ENCODE measurements at places on chromosomes 11 and 22. TPM values are rescaled to one million over a fixed set of nuclear protein-coding genes. Genes with fewer than 3 reads are reported as not detected.
A peak's percentile ranks its signal among the peaks of the same experiment; 100 is the strongest.

Gene KLHL35
- total RNA-seq: not detected

Gene MS4A6E
- not detected for total RNA-seq

DNA sequence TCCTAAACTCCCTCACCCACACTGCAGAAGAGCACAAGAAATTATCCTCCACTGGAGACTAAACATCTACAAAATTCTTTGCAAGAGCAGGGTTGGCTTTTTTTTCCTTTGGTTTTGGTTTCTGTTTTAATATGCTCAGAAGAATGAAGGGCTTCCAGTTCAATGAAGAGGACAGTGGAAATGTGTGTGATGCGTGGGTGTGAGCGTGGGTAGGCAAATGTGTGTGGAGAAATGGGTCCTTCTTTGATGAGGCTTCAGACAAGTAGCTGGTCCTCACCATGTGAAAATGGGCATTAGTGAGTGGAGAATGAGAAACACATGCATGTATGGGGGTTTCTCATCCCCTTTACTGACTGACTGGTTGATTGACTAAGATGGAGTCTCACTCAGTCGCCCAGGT lies 263.3 kb upstream of the SYN3 start:
- H3K36me3 ChIP-seq: no peaks in the 10 kb centered on the region
- DNase-seq: no peak
- no peaks in the 10 kb centered on the region for H3K27me3 ChIP-seq
- no peak overlapping the region for H3K4me3 ChIP-seq

- H3K27me3 ChIP-seq: no peaks in the 10 kb centered on the region
- no peaks in the 10 kb centered on the region for H3K4me1 ChIP-seq
- no peak for DNase-seq
- H3K4me3 ChIP-seq: no peak overlapping the region
- H3K36me3 ChIP-seq: no peaks in the 10 kb centered on the region
These were observed 17.5 kb downstream of the OR9G1 start for GRCh38 chr11:56716379-56716854.

DNA sequence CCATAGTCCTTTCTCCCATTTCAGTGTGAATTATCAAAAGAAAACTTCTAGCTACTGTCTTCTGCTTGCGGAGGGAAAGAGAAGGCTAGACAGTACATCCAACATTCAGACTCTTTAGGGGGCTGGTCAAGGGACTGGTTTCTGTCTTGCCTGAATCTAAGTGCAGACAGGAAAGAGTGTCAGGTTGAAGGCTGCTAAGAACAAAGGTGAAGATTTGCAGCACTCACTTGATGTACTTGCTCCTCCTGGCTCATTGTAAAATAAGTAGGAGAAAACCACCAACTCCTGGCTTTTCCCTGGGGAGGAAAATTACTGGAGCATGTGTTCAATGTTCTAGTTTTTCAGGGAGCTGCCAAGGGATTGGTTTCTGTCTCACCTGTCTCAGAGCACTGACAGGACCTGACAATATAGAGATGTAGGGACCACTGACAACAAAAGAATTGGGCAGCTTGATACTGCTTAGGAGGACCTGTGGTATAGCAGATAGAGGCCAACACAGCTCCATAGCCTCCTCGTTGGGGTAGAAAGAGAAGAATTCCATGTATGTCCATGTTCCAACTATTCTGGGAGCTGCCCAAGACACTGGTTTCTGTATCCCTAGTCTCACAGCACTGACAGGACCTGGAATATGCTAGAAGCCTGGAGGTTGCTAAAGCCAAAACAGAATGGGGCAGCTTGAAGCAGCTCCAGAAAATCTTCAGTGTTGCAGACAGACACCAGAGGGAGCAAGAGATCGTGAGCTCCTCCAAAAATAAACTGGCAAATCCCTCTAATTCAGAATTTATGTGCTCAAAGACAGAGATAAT lies 39.7 kb upstream of the MMP12 start:
- no peaks in the 10 kb centered on the region for H3K4me1 ChIP-seq
- no peak overlapping the region for H3K4me3 ChIP-seq
- H3K36me3 ChIP-seq: no peaks in the 10 kb centered on the region
- H3K27ac ChIP-seq: no peak overlapping the region
- no peak for DNase-seq

DNA sequence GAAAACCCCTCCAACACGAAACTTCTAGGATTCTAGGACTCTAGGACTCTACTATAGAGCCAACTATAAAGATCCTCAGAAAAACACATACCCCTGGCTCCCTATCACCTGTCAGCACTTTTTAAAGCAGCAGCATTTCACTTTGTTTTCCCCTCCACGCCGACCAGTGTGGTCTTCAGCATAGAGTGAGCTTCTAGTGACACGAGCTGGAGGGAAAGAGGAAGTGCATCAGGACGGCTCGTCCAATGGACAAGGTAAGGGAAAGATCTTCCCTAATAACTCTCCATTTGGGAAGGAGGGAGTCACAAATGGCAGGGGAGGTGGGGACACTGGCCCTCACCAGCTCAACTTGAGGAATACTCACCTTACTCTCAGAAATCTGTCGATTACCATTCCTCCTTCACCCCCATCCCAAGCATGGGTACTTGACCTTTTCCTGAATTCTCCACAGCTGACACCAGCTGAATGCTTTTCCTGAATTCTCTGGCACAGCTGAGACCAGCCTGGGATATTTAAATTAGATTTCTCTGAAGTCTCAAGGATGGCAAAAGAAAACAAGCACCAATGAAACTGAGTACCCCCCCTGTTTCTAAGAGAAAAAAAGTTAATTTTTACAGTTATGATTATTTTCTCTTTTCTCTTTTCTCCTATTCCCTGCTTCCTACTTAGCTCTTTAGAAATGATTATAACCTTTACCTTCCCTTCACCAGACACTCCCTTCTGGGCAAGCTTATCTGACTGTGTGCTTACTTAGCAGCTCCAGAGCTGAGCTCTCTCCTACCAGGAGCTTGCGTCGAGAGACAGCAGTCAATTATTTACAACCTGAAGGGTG lies 33.3 kb upstream of the NNMT start:
- H3K27ac ChIP-seq: no peak overlapping the region
- H3K4me3 ChIP-seq: no peak overlapping the region
- peak; percentile 68 for DNase-seq

GRCh38 chr11:17813391-17814059 lies 78.9 kb downstream of the KCNC1 start:
- H3K4me1 ChIP-seq: no peaks in the 10 kb centered on the region
- no peaks in the 10 kb centered on the region for H3K36me3 ChIP-seq

GRCh38 chr11:102225689-102226568 lies 91.4 kb upstream of the BIRC3 start:
- no peaks in the 10 kb centered on the region for H3K36me3 ChIP-seq
- no peaks in the 10 kb centered on the region for H3K4me1 ChIP-seq
- DNase-seq: no peak
- H3K27ac ChIP-seq: no peak overlapping the region

DNA sequence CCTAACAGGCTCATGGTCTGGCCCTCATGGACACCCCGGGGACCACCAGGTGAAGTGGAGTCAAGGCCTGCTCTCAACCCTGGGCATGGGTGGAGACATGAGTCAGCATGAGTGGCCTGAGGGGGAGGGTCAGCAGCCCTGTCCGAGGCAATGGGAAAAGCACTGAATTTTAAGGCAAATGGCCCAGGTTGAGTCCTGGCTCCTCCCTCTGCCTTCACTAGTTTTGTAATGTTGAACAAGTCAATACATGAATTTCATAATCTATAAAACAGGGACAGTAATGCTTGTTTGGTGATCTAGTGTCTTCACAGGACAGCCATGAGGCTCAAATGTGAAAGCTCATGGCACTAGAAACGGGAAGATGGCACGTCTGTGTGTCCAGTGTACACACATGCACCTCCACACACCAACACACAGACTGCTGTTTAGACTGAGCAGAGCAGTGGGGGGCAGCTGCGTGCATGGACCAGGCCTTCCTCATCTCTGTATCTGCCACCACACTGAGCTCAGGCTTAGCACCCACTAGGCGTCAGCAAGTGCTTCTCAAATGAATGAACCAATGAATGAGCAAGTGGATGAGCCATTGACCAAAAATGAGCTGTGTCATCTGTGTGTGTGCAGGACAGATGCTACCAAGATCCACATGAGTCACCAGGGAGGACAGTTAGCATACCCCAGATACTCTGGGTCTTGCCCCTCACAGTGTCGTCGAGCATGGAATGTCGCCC lies 63.4 kb downstream of the NRXN2 start:
- peaks cover 38% of the 10 kb centered on the region for H3K4me1 ChIP-seq
- no peaks in the 10 kb centered on the region for H3K36me3 ChIP-seq
- H3K27me3 ChIP-seq: no peaks in the 10 kb centered on the region
- peak overlapping the region; percentile 82 for H3K27ac ChIP-seq
- no peak overlapping the region for H3K4me3 ChIP-seq

DNA sequence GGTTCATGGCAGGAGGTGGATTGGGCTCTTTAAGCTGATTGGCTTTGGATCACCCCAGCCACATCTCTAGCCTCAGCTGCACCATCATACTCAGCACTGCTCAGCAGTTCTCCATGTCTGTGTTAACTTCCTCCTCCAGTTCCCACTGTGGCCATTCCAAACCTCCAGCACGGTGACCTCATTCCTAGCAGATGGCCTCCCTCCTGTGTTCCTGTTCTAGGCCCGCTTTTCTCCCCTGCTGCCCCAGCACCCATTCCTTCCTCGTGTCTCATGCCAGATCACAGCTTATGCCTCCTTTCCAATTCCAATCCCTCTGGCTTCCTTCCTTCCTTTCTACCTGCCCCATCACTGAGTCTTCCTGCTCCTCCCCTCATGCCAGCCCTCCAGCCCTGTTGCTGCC lies 96.1 kb downstream of the MICAL2 start:
- H3K27ac ChIP-seq: no peak overlapping the region
- no peaks in the 10 kb centered on the region for H3K27me3 ChIP-seq
- peaks cover 54% of the 10 kb centered on the region for H3K36me3 ChIP-seq
- no peak for DNase-seq
- peaks cover 18% of the 10 kb centered on the region for H3K4me1 ChIP-seq
- H3K4me3 ChIP-seq: no peak overlapping the region

Measured in K562 (cell line).